KBM-7 (cell line): ENCODE measurements at places on chromosomes 6 and 20.

DNA sequence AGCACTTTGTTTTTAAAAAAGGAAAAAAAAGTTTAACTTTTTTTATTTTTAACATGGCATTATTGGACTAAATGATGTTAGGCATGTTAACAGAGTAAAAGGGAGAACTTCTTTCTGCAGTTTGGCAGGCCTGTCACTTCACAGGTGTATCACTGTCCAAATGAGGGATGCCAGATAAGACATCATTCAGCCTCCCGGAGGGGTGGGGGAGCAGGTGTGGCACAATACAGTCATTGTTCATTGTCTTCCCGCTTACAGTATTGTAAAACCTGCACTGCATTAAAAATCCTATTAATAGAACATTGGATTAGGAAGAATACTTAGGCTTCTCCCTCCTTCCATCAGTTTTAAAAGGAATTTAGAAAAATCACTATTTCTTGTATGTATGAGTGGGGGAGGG, 80.7 kb downstream of the CARMIL1 start:
- DNase-seq: no peak

DNA sequence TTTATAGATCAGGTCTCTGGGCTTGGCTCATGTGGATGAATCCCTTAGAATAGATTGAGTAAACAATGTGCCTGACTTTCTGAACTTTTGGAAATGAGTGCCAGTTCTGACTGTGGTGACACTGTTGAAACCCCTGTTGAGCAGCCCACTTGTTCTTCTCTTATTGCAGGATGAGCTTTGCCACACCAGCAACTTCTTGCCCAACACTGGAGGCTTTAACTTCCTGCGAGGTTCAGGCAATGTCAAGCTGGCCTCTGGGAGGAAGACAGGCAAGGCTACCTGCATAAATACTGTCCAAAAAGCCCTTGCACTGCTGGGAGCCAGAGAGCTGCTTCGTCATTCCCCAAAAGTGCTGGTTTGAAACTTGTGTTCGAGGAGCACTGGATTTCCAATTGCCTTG, 32.8 kb upstream of the SMIM8 start:
- DNase-seq: no peak

DNA sequence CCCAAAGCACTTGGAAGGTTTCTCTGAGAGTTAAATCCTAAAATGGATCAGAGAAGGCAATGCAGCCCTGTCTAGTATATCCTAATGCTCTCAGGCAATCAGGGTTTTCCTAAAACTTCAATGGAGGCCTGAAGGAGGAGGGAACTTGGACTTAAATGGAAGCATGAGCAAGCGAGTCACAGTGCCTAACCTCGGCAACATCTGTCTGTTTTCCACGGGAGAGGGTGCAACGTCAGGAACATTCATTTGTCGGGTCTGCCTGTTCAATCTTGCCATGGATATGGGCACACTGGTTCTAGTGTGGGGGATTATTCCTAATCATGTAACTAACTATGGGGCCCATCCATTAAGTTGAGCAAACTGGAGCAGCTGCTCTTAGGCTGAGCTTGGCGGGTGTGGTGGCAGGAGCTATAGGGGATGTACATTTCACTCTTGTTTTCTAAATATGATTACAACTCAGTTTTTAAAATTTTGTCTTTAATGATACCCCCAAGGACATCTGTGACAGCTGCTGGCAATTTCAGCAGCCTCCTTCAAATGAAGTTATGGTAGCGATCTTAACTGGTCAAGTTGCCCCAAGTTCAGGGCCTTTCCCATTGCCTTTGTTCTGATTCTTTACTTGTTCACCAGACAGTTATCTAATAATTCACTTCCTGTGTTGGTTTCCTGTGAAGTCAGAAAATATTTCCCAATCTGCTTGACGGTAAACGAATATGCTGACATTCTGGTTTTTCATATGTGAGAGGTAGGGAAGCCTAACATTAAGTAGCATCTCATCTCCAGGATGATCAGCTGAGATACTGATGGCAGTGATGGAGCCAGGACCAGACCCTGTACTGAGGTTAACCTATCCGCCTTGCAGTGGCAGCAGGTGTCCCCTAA, 21.6 kb downstream of the DSE start:
- peak; percentile 54 for DNase-seq

GRCh38 chr6:41965429-41966213, 24.0 kb upstream of the CCND3 start:
- no peak for DNase-seq

DNA sequence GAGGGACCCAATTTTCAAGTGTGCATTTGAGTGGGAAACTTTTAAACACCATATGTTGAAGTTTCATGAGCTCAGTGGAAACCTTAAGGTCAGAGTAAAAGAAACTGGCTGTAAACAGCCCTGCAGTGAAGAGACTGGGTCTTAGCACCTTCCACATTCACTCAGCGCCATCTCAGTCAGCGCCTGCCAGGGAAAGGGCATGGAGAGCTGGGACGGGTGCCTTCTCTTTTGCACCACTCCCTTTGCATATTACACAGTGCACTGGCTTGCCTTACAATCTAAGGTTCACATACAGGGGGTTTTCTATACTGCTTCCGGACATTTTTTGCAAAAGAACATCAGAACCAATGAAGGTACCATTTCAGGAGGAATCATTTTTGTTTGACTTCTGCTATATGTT, 4.5 kb downstream of the TOMM6 start:
- DNase-seq: no peak

DNA sequence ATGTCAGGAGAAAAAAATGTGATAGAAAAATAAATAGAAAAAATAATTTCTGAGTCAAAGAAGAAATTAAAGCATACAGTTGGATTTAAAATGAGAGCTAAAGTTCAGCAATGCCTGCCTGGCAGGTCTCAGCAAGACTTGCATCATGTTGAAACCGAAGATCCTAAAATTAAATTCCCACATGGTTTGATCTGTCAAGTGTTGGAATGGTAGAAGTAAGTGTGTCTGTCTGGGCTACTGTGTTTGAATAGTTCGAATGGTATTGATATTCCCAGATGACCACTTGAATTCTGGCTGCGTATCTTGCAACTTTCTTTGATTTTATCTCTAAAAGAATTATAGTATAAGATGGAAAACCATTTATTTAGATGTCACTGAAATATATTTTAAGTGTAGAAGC, 1349.6 kb downstream of the EPHA7 start:
- DNase-seq: no peak

DNA sequence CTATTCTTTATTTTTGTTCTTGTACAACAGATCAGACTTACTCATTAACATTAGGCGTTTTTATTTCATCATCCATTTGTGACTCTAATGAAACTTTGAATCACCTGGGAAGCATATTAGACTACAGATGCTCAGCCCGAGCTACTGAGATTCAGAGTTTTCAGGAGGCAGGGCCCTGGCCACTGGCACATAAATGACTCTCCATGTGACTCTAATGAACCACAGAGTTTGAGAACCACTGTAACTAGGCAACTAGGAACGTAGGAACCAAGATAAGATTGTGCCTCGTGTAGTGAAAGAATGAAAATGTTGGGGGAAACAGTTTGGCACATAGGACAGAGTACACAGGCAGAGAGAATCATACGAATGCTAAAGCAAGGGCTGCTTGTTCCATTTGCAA, 405.9 kb upstream of the BTBD3 start:
- no peak for DNase-seq

- DNase-seq: no peak
Measured at GRCh38 chr6:19135706-19136105, 701.5 kb upstream of the ID4 start.

DNA sequence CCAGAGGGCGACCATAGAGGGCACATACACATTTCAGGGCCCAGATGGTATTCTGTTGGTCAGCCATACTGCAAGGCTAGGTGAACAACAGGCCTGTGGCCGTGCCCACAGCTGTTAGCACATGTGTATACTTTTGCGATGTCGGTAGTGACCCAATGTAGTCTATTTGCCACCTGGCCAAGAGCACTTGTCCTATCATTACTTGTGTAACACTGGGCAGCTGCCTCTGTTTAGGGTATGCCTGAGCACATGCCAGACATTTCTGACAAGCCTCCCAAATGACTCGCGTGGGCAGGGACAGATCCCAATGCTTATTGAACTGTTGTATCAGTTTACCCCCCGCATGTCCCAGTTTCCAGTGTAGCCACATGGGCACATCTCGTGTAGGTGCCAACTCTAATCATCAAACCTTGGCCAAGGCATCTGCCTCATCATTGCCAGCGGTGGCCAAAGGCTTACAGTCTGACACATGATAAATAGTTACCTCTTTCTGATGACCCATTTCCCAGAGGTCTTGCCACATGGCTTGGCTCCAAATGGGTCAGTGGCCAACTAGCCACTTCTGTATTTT, 74.4 kb upstream of the FBXL4 start:
- no peak for DNase-seq

- DNase-seq: no peak
Measured at GRCh38 chr6:29831776-29832175, 4.2 kb downstream of the HLA-G start.

DNA sequence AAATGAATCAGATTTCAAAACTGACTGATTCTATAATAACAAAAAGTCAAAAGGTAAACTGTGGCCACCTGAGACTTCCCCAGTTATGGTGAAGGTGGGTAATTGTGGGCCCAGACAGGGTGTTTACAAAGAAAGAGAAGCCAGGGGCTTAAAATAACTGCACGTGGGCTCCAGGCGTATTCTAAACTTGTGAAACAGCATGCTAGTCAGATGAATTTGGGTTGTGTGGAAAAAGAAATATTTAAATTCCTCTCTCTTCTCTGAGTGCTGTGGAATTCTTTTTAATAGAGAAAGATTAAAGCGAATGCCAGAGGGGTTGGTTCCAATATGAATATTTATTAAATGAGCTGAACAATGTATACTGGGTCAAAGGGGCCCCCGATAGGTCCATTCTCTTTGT, 166.3 kb upstream of the AFDN start:
- DNase-seq: no peak

- DNase-seq: peak; percentile 24
Measured at GRCh38 chr20:1204113-1204512, 859 bp downstream of the C20orf202 start.

GRCh38 chr20:38157635-38158495, 7.2 kb downstream of the TGM2 start:
- DNase-seq: no peak

GRCh38 chr6:3592371-3592941, 135.6 kb upstream of the SLC22A23 start:
- DNase-seq: no peak

DNA sequence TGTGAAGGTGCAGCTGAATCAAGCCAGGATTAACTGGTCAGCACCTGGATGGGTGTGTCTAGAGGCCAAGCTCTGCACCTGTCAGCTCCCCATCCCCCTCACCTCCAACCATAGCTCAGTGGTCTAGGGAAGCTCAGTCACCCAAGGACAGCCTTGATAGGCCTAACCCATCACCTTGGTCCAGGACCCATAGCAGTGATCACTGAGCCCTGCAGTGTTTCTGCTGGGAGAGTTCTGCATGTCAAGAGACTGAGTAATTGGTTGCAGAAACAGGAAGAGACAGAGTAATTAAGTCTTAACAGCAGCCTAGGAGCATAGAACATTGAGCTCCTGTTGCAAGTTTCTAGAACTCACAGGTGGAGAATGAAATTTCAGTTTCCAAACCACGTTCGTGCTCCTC, 18.7 kb upstream of the RALGAPB start:
- DNase-seq: peak; percentile 52

DNA sequence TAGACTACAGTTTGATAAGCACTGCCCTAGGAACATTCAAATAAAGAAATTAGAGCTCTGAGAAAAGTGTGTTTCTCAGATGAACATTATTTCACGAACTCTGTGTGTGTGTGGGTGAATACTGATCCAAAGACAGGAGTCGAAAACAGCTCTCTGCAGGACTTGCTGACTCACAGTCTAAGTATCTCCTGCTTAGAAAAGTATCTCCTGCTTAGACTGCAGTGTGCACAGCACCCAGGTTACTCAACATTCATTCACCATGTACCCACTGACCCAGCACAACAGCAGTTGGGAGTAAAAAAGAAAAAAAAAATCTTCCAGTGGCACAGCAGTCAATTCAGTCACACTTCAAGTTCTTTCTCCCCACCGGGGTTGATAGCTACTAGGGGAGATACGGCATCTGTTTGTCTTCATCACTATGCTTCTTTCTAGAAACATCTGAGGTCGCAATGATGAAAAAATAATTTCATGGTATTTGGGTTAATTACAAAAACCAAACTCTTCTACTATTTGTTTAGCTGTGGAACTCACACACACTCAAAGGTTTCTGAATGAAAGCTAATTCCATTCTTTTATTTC, 48.0 kb downstream of the GCLC start:
- DNase-seq: no peak

DNA sequence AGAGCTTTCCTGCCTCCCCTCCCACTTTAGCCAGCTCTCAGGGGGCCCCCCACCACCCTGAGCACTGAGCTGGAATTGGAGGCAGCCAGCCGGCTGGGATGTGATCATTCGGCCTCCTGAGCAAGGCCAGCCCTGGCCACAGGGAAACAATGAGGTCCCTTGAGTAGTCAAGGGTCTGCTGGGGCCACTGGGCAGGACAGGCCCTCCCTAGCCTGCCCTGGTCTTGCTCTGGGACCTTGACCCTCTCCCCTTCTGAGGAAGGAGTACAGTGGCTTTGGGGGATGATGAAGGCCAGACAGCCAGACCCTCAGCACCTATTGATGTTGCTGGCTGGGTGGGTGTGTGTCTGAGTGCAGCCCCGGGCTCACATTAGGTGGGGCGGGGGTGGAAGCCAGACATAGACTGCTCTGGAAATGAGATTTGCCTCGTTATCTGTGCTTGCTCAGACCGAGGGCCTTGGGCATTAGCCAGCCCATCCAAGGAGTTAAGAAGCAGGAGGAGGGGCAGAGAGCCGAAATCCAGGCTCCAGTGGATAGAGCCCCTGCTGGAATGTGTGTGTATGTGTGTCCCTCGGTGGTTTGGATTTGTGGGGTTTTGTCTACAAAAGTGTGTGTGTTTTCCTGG, 21.3 kb downstream of the CD40 start:
- no peak for DNase-seq

- DNase-seq: no peak
Measured at GRCh38 chr6:84309336-84309735, 81.9 kb upstream of the CEP162 start.

- no peak for DNase-seq
Measured at GRCh38 chr6:6690144-6690483, 101.6 kb downstream of the LY86 start.

GRCh38 chr20:49725694-49726093, 12.0 kb upstream of the B4GALT5 start:
- no peak for DNase-seq

DNA sequence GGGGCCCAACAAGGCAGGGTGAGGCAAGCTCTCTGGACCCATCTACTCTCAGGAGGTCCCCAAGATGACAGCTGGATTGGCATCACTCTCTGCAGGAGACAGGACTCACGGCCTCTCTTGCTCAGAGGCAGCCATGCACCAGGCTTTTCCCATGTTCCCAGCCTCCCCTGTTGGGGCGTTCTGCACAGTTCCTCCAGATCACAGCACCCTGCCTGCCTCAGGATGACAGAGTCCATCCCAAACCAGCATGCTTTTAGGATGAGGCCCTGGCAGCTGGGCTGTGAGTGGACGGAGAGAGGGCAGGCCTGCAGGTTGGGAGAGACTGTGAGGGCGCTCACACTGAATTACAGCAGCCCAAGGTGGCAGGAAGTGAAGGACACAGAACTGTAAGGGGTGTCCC, 143.2 kb upstream of the MLN start:
- no peak for DNase-seq
